Right kidney (tissue), 9 donors: ENCODE measurements at places on chromosomes 4 and X.

DNA sequence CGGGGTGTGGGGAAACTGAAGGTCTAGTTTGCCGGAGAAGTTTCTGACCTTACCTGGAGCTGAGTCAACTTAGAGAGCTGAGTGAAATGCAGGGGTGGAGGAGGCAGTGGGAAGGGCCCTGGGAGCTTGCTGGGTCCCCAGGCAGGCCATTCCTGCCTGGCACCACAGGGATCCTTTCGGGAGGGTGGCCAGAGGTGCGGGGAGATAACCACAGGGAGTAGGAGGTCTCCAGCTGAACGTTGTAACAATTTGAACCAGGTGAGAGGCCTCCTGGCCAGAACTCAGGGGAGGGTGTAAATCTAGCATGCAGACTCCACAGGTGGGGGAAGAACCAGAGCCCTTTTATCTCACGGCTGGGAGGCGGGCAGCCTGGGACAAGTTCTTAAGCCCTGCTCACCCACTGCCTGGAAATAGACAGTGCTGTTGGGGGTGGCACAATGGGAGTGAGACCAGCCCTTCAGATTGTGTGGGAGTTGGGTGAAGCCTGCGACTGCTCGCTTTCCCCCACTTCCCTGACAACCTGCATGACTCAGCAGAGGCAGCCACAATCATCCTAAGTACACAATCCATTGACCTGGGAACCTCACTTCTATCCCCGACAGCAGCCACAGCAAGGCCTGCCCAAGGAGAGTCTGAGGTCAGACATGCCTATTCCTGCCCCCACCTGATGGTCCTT, 247.4 kb downstream of the ADGRA3 start:
- DNase-seq: no peak

- no peak for DNase-seq
Measured at GRCh38 chrX:20026278-20026677, 35.4 kb upstream of the BCLAF3 start.

DNA sequence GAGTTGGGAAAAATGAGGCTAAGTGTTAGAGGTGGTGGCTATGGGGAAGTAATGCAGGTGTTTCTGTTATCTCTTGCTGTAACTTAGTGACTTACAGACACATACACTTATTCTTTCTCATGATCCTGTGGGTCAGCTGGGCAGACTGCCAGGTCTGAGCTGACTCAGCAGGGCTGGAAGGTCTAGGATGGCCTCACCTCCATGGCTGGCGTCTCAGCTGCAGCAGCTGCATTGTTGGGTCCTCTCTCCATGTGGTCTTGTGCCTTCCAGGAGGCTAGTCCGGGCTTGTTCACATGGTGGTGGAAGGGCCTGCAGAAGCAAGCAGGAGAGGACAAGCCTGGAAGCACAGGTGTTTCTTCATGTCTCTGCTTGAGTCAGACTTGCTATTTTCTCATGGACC, 172.7 kb downstream of the NHS start:
- no peak for DNase-seq

DNA sequence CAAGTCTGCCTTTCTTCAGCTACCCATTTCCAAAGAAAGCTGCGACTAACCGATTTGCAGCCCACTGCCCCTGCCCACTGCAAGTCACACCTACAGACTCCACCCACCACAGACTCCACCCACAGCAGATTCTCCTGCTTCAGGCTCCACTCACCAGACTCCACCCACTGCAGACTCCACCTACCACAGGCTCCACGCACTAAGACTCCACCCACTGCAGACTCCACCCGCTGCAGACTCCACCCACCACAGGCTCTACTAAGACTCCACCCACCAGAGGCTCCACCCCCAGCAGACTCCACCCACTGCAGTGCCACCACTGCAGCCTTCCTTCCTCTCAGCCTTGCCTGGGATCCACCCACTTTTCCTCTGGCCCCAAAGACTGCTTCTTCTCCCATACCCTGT, 41.3 kb downstream of the ABLIM2 start:
- no peak for DNase-seq

GRCh38 chr4:23038626-23039491, 346.1 kb downstream of the GBA3 start:
- no peak for DNase-seq

DNA sequence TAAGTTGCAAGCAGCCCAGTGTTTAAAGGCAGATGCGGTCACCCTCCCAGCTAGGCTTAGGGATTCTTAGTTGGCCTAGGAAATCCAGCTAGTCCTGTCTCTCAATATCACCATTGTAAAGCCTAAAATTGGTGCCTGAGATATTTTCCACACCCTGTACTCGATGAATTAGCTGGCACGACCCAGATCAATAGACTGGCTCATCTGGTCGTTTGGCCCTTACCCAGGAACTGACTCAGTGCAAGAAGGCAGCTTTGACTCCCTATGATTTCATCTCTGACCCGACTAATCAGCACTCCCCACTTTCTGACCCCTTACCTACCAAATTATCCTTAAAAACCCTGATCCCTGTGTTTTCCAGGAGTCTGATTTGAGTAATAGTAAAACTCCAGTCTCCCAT, 384.9 kb upstream of the SLC7A11 start:
- DNase-seq: no peak

DNA sequence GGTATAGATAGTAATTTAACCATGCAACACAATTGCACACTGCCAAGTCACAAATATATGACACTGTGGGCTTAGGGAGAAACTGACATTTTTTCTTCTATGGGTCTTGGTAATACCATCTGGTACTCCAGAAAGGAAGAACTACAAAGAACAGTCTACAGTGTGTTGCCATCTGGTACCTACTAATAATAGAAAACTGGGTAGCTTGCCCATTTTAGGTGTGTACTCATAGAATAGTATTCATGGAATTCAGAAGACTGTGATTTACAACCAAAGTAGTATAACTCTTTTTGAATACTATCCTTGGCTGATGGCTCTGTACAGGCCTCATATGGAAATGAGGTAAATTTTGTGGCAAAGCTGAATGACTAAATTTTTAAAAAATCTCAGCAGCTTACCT, 132.6 kb upstream of the RPS6KA6 start:
- no peak for DNase-seq

GRCh38 chrX:151825007-151825406, 87.7 kb upstream of the MAGEA4 start:
- DNase-seq: no peak

- DNase-seq: no peak
Measured at GRCh38 chrX:94216738-94217137, 542.7 kb downstream of the FAM133A start.

DNA sequence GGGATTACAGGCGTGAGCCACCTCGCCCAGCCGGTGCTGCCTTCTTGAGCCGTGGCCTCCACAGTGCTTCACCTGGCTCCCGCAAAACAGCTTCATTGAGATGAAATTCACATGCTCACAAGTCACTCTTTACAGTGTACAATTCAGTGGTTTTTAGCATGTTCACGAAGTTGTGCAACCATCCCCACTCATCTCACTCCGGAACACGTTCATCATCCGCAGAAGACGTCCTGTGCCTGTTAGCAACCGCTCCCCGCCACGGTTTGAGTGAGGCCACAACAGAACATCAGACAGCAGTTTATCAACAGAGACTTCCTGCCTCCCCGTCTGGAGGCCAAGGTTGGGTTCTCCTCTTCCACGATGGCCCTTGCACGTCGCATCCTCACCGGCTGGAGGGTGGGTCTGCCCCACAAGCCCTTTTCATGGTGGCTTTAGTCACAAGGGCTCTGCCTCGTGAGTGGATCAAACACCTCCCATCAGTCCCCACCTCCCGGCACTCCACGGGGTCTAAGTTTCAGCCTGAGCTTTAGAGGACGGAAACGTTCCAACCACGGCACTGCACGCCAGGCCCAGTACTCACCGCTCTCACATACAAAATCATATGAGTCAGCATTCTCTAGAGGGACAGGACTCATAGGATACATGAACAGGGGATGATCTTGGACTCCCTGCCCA, 29.6 kb upstream of the SPON2 start:
- DNase-seq: no peak

GRCh38 chr4:108117418-108118182, 51.1 kb downstream of the LEF1 start:
- no peak for DNase-seq

GRCh38 chr4:81257816-81258215, 42.8 kb upstream of the PRKG2 start:
- DNase-seq: no peak

GRCh38 chr4:177448850-177449249, 6.6 kb upstream of the AGA start:
- DNase-seq: no peak

GRCh38 chr4:127829014-127829413, 46.9 kb downstream of the HSPA4L start:
- no peak for DNase-seq

DNA sequence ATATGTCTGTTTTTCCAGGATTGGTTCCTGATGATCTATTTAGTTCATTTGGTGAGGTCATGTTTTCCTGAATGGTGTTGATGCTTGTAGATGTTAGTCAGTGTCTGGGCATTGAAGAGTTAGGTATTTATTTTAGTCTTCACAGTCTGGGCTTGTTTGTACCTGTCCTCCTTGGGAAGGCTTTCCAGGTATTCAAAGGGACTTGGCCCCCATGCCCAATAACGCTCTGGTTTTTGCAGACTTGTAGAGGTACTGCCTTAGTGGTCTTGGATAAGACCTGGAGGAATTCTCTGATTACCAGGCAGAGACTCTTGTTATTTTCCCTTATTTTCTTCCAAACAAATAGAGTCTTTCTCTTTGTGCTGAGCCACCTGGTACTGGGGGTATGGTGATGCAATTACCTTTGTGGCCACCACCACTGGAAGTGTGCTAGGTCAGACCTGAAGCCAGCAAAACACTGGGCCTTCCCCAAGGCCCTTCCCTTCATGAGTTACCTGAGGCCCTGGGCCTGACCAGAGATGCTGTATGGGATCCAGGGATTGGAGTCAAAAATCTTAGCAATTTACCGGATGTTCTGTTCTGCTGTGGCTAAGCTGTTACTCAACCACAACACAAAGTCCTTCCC, 63.3 kb upstream of the RXFP1 start:
- no peak for DNase-seq

GRCh38 chrX:78650906-78651437, 8.2 kb downstream of the RTL3 start:
- no peak for DNase-seq

DNA sequence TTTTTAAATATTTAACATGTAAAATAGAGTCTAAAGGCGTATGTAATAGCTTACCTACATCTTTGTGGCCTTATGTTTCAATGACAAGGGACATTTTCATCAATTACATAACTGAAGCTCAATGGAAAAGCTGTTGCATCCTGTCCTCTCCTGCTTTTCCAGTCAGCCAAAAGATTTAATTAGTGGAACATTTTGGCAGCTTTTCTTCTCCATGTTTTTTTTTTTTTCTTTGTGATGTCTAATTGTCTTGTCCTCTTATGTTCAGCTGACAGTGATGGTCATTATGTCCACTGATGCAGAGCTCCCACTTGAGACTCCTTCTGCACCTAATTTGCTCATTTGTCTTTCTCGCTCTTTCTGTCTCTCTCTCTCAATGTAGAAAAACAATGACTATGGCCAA, 422.2 kb downstream of the GABRG1 start:
- DNase-seq: no peak

DNA sequence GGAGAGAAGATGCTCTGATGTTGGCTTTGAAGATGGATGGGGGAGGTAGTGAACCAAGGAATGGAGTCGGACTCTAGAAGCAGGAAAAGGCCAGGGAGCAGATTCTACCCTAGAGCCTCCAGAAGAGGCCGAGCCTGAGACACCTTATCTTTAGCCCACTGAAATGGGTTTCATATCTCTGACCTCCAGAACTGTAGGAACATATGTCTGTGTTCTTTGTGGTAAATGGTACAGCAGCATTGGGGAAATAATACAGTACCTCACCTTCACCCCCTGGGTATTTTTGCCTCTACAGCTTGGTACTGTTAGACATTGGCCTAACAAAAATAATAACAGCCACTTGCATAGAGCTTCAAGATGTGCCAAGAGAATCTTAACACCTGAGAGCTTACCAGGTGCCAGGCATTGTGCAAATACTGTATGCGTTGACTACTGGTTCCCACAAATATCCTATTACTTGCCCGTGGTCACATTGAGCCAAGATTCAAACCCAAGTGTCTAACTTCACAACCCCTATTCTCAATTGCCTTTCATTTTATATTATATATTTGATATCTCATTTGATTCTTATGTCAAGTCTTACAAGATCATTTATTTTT, 57.0 kb upstream of the PGM2 start:
- DNase-seq: no peak

DNA sequence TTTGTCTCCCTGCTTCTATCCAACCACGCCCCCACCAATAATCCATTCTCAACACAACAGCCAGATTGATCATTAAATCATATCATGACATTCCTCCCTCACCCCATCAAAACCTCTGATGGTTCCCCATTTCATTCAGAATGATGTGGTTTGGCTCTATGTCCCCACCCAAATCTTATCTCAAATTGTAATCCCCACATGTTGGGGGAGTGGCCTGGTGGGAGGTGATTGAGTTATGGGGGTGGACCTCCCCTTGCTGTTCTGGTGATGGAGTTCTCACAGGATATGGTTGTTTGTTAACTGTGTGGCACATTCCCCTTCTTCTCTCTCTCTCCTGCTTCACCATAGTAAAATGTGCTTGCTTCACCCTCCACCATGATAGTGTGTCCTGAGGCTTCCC, 23.3 kb downstream of the TRMT2B start:
- DNase-seq: no peak

DNA sequence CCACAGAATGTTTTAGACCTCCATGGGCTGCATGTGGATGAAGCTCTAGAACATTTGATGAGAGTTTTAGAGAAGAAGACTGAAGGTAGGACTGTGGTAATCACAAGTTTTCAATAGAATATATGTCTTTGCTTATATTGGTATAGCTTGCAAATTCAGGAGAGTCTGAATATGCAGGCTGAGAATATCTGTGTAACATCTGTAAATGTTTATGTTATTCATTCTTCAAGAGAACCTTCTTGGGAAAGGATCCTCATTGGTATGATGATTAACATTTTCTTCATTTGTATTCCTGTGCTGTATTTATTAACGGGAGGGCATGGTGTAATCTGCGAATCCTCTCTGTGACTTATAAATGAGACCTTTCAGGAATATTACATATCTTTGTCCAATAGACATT, 52.1 kb upstream of the RHOH start:
- no peak for DNase-seq

DNA sequence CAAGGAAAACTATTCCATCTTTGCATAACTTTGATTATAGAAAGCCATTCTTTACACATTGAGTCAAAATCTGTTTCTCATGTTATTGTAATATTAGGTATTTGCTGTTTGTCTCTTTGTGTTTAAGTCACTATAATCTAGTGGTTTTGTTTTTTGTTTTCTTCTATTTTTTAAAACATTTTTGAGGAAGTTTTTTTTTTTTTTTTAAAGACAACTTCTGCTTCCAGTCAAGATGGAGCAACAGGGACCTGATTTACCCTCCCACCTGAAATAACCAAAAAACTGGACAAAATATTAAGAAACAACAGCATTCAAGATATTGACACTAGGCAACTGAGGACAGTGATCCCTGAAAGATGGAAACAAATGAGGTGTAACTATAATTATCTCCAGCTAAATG, 18.4 kb upstream of the NSUN7 start:
- no peak for DNase-seq
